Dermis microvascular lymphatic vessel endothelial cell (primary cell): ENCODE measurements at places on chromosomes 1 and 21.

GRCh38 chr1:70314706-70315304 lies 39.7 kb downstream of the ANKRD13C start:
- DNase-seq, result no peak

- DNase-seq, result no peak
Measured at GRCh38 chr1:203090421-203091198, 4.8 kb upstream of the MYOG start.

GRCh38 chr1:61259379-61260148 lies 177.2 kb downstream of the NFIA start:
- DNase-seq, result no peak

- DNase-seq, result no peak
Measured at GRCh38 chr1:201250326-201251011, 32.8 kb upstream of the PKP1 start.

DNA sequence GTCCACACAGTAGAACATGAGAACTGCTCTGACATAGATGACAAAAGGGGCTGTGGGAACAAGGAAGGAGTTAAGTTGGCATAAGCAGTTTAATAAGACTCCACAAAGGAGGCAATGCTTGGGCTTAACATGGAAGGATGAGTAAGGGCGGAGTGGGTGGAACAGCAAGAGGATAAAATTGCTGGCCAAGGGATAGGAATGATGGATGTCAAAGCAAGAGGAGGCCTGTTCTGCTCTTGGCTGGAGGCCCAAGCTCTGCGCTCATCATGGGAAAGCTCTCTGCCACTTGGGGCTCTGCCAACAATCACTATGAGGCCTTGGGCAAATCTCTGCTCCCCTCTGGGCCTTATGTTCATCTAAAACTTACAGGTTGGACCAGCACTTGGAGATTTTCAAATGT lies 98.3 kb upstream of the CAMK1G start:
- DNase-seq, result no peak
